Effector CD8-positive, alpha-beta T cell (primary cell): ENCODE measurements at places on chromosomes 2 and 18.

DNA sequence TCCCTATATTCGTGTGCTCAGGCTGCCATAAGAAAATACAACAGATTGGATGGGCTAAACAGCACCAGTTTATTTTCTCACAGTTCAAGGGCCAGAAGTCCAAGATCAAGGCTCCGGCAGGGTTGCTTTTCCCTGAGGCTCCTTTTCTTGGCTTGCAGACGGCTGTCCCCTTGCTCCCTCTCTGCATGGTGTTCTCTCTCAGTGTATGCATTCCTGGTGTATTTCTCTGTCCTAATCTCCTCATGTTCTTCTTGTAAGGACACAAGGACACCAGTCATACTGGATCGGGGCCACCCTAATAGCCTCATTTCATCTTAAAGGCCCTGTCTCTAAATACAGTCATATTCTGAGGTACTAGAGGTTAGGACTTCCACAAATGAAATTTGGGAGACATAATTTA is 62.6 kb upstream of the SLC16A14 start:
- DNase-seq = no peak

- DNase-seq = no peak
Measured at GRCh38 chr18:64183665-64184064, 34.8 kb upstream of the LINC00305 start.

GRCh38 chr2:115196587-115196986 is 754.1 kb downstream of the DPP10 start:
- no peak for DNase-seq

GRCh38 chr2:42809131-42809818 is 16.9 kb upstream of the HAAO start:
- no peak for DNase-seq

- DNase-seq = no peak
Measured at GRCh38 chr2:15582710-15583357, 8.8 kb upstream of the DDX1 start.

DNA sequence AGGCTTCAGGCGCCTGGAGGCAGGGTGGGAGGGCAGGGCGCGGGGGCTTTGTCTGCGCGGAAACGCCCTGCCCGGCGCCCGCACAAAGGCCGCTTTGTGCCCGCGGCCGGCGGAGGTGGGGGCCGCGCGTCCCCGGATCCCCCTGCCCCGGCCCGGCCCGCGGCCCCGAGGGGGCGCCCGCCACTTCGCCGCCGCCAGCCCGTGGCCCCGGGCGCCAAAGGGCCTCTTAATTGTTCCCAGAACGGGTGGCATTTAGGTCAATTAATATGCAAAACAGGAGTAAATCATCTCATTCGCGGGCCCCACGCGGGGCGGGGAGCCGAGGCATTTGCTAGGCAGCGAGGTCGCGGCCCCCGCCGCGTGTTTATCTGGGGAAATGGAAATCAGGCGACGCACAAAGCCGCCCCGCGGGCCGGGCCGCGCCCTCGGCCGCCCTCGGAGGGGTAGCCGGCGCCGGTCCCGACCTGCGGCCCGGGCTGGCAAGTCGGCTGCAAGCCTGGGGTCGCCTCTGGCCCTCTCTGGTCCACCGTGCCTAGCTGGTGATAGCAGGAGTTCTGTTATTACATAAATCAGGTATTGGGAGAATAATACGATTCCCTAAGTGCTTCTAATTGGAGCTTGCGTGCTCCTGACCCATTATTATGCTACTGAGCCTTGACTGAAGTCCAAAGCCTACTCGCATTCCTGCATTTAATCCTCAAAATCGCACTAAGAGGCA is 148.2 kb upstream of the GLI2 start:
- no peak for DNase-seq

- DNase-seq = no peak
Measured at GRCh38 chr18:45871431-45872084, 46.1 kb downstream of the SIGLEC15 start.

- DNase-seq = no peak
Measured at GRCh38 chr18:9679125-9679524, 29.0 kb upstream of the RAB31 start.

DNA sequence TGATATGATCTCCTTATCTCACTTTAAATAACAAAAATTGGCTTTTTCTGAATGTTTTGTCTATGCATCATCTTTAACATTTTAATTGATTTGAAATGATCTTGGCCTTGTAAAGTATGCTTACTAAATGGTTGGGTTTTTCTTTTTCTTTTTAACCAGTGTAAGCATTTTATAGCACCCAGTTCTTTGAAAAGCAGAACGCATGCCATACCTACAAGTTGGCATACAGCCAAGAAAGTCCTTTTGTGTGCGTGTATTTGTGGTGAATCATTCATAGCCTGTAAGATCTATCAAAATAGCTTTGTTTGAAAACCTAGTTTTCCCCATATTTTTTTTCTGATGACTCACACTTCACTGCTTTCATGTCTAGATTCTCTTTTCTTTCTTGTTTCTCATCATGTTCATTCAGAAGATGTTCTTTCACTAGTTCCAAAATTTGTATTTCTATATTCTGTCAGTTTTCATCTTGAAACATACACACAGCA is 4.1 kb upstream of the VRK2 start:
- DNase-seq = no peak

DNA sequence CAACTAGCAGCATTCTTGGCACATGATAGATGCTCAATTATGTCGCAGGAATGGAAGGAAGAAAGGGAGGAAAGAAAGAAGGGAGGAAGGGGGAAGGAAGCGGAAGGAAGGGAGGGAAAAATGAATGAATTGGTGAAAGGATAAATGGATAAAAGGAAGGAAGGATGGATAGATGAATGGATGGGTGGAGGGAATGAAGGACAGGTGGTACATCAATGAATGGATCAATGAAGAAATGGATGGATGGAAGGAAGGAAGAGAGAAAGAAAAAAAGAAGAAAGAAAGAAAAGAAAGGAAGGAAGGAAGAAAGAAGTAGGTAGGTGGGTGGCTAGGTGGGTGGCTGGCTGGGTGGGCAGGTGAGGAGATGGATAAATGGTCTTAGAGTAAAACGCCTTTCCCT is 56.8 kb downstream of the TWIST2 start:
- no peak for DNase-seq

- DNase-seq = no peak
Measured at GRCh38 chr2:68548396-68548795, 81.0 kb downstream of the APLF start.

GRCh38 chr2:180291060-180291459 is 284.0 kb upstream of the CWC22 start:
- no peak for DNase-seq

- DNase-seq = no peak
Measured at GRCh38 chr2:144358374-144358964, 161.4 kb downstream of the ZEB2 start.

DNA sequence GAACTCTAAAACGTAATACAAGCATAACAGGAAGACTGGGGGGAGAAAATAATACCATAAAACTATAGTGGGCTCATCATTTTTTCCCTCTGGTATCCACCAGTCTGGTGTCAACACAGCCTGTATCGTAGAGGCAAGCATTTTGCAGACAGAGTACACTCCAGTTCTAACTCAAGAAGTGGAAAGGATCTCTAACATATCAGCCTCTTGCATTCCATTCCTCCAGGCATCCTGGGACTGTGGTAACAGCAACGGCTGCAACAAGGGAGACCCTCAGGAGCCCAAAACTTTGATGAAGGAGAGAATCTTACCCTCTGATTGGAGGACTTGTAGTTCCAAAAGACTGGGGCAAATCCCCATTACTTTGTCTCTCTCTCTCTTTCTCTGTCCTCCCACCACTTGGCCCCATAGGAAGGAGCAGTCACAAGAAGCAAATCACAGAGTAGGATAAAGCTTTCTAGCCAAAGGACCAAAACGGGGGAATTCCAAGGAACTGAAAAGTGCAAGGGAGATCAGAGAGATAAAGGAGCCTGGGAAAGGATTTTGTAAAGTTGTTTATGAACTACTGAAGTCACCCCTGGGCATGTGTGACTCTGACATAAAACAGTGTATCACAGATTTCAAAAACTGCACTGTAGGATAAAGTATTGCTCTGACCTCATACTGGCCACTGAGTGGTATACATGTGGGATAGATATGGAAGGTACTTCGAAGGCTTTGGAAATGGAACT is 11.9 kb downstream of the FRZB start:
- DNase-seq = no peak

GRCh38 chr2:8837795-8838140 is 355 bp upstream of the KIDINS220 start:
- DNase-seq = no peak

DNA sequence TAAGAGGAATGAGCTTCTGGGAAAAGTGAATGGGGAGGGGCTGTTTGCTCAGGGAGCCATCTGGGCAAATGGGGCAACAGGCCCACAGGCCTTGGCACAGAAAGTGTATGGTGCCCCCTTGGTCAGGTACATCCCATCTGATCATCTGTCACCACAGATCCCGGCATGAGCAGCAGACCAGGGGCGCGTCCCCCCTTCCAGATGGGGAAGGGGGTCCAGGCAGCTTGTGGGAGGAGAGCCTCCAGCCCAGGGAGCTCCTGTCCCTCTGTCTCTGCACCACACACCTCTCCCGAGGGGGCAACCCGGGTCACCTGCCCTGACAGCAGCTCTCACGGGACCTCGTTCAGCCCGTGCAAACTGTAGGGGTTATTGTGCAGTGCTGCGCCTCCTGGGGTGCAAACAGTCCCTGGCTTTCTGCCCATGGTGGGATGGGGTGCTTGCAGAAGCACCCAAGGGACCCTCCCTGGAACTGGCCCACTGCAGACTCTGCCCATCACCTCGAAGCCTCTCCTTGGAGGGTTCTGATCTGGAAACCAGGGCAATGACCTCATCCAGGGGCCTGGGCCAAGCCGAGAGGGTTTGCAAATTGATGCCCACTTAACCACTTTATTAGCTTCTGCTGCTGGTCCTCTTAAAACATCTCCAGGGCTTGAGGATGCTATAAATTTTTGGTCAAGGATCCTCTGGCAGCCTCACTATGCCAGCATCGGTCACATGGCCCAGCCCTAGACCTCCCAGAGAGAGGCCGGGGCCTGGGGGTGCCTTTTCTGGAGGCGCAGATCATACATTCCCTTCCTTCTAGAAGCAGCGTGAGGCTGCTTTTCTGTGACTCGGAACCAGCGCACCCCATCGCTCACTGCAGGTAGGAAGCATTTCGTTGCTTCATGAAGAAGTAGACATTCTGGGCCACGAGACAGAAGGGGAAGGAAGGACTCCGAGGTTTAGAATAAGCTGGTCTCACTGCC is 7.6 kb upstream of the BOK start:
- DNase-seq = no peak

- DNase-seq = peak; percentile 97
Measured at GRCh38 chr2:3518496-3519254, 656 bp downstream of the ADI1 start.
